ENCODE measurements at places on chromosomes 3 and 15.

GRCh38 chr3:43010638-43011037 lies 31.5 kb downstream of the GASK1A start:
- DNase-seq, result no peak

GRCh38 chr3:43549626-43550290 lies 72.1 kb downstream of the ANO10 start:
- DNase-seq, result no peak

DNA sequence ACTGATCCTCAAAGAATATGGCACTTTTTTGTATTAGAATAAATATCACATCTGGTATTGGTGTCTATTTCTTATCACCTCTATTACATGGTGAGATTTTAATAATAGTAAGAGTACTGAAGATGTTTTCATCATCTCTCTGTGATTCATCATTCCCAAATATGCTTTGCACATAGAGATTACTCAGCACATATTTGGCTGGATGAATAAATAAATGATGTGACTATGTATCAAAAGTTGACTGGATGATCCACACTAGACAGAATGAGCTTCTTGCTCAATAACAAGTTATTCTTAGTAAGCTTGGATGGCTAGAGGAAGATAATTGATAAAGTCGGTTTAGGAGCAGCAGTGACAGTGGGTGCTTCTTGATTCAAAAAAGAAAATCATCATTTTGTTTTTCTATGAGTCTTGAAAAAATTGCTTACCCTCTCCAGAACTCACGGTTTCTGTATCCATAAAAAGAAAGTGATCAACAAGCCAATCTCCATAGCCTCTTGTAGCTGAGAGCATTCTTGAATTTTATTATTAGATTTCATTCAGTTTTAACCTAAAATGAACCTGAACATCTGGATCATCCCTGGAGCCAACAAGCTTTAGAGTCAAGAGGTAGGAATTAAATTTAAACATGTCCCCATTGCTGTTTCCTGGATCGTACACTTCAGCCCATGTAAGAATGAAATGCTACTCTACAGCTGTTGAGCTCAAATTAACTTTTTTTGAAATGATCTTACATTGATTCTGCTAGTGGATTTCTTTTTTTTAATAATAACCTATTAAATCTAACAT lies 104.8 kb upstream of the OSTN start:
- no peak for DNase-seq

GRCh38 chr3:51141573-51141972 lies 243.5 kb upstream of the MANF start:
- no peak for DNase-seq

DNA sequence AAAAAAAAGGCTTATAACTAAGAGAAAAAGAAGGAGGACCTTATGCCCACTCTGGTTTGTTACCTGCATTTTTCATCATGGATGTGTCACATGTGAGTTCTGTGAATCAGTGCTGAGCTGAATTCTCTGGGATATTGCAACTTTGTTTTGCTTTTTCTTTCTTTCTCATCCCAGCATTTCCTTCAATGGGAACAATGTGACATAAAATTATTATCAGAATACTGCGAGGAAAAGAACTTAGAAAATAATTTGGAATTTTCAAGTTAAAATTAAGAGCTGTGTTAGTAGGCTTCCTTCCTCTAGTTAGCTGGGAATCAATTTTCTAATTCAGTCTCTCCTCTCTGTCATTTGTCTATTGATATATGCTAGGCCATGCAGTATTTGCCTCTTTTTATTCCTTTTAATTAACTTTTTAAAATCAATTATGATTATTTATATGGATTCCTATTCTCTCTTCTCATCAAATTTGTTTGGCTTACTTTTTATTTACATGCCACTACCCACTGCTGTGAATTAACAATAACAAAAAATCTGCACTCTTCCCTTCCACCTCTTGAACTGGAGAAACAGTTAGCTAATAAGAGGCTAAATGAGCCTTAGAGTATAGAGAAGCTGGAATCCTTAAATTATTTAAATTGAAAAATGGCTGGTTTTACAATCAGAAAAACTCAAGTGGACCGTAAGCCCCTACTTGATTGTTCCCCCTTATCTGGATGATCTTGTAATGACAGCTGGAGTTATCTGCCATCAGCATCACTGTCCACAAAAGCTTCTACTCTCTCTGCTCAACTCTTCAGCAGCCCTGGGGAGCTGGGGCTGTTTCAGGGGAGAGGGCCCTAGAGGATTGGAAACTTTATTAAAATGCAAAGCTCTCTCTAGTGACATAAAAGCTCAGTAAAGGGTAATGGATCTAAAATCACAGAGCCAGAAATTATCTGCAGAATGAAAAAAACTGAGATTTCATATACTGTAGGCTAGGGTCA lies 95.3 kb upstream of the SOX2 start:
- DNase-seq, result no peak
